Stomach (tissue), 19 donors: ENCODE measurements at places on chromosomes 16 and 17.

- DNase-seq, result no peak
Measured at GRCh38 chr17:4362141-4362540, 4.3 kb downstream of the UBE2G1 start.

- DNase-seq, result no peak
Measured at GRCh38 chr17:78502611-78503148, 74.5 kb downstream of the DNAH17 start.

GRCh38 chr16:3656491-3657468, 2.3 kb downstream of the DNASE1 start:
- no peak for DNase-seq

DNA sequence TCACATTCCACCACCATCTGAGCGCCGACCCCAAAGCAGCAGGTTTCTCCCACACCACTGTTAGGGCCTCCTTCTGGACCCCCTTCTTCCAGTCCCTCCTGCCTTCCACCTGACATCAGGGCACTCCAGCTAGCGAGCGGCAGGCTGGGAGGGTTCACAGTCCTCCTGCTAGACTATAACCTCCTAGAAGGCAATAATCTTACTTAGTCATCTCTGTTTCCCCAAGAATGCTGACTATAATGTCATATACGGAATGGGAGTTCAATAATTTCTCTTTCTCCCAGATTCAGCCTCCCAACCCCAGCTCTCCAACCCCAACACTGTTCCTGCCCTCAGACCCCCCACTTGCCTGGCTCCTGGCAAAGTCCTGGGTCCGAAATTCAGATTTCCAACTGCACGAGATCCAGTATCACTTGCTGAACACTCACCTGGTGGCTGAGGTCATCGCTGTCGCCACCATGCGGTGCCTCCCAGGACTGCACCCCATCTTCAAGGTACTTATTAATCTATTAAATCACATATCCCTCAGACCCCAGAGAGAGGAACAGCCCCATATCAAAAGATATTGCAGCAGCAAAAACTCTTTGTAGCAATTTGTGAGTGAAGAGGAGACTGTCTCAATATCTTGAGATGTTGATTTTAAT, 5.6 kb downstream of the ALOX12 start:
- DNase-seq, result peak; percentile 56

- no peak for DNase-seq
Measured at GRCh38 chr17:46057366-46057765, 58.3 kb downstream of the STH start.

- DNase-seq, result no peak
Measured at GRCh38 chr17:43352579-43353331, 46.0 kb upstream of the ARL4D start.

DNA sequence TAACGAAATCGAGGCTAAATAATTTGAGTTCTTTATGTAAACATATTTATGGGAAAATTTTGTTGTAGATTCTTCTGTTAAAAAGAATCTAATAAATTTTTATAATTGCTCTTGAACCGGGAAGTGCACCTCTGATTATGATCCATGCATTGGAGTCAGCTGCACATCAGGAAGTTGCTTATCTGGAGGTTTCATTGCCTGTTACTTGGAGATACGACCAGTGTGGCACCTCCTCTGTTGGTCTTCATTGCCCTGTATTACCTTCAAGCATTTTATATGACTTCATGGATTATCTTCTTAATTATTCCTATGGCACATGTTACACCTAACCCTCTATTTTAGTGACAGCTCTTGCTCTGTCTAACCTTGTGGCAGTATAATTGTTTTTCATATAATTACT, 312.6 kb upstream of the TBX2 start:
- DNase-seq, result no peak

GRCh38 chr16:81520151-81520470, 75.5 kb downstream of the CMIP start:
- no peak for DNase-seq

DNA sequence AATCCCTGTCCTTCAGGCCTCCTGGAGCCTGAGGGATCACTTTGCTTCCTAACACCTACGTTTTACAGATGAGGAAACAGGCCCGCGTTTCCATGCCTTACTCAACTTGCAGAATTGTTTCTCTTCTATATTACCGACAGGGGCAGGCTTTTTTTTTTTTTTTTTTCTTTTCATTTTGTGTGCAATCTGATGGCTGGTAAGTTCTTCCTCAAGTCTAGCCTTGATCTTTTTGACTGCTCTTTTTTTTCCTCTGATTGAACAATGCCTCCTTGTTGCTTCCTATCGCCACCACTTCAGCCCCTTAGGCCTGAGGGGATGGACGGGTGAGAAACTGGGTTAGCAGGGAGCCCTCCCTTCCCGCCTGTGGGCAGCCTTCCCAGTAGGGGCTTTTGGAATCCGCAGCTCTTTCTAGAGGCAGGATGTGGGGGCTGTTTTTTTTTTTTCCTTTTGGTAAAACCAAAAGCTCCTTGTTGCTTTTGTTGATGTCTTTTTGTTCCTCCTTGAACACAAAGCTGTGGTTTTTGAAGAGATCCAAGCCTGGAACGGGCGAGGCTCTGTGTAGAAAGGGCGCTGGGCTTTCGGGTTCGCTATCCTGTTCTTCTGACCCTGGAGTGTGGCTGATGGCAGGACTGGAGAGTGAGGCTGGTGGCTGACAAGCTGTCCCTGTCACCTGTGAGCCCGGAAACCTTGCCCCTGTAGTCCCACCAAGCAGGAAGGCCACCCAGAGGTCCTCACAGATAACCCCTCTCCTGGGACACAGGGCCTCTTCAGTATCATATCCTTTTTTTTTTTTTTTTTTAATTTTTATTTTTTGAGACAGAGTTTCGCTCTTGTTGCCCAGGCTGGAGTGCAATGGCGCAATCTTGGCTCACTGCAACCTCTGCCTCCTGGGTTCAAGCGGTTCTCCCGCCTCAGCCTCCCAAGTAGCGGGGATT, 14.0 kb downstream of the LASP1 start:
- no peak for DNase-seq

DNA sequence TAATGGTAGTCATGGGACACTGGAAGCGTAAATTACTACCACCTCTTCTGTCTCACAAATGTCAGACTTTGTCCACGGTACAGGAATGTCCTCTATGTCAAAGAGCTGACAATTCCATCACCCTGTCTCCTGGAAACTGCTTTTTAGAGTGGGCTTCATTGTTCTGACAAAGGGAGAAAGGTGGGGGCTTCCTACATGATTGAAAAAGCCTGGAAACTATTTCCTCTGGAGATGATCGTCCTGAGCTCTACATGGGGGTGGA, 53.1 kb downstream of the VAT1L start:
- no peak for DNase-seq

- DNase-seq, result no peak
Measured at GRCh38 chr17:16443511-16444257, 28.3 kb downstream of the TRPV2 start.

DNA sequence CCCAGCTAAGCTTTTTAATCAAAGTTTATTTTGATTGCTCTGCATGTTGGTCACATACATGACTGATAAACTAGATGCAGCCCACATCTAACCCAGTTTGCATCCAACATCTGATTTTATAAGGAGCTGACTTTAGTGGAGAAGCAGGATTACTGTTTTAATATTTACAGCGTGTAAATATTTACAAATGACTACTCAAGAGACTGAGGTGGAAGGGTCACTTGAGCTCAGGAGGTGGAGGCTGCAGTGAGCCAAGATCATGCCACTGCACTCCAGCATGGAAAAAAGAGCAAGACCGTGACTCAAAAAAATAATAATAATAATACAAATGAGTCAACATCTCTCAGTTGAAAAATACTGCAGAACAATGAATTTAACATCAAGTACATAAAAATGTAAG, 50.8 kb downstream of the PARN start:
- no peak for DNase-seq

DNA sequence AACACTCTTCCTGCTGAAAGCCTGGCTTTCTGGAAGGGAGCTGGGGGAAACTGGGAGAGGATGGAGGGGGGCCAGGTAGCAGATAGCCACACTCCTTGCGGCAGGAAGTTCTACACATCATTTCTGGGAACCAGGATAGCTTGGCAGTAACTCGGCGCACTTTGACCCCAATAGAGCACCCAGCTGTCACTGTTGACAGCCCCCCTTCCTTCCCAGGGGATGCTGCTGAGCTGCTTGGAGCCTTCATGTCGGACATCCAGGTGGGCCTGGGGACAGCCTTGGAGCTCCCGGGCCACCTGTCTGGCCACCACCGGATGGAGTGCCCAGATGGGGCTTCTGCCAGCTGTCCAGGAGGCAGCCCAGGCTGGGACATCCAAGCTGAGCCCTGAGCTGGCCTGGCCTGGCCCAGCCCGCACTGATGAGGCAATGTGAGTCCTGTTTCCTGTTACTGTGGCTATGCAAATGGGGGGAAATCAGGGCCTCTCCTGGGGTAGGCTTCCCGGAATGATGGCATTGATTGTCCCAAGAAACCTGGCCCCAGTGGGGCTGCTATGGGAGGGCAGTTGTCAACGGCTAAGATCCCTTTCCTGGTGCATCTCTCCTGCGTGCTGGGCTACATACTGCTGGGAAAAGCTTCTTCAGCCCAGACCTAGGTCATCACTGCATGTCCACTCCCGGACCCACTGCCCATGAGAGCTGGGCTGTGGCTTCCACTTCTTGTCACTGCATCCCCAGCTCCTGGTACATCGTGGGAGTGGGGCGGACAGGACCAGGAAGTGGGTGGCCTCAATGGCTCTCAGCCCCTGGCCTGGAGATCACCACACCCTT, 50.0 kb downstream of the SOCS1 start:
- DNase-seq, result peak; percentile 55

GRCh38 chr16:69417520-69418199, 6.8 kb upstream of the CYB5B start:
- DNase-seq, result no peak

DNA sequence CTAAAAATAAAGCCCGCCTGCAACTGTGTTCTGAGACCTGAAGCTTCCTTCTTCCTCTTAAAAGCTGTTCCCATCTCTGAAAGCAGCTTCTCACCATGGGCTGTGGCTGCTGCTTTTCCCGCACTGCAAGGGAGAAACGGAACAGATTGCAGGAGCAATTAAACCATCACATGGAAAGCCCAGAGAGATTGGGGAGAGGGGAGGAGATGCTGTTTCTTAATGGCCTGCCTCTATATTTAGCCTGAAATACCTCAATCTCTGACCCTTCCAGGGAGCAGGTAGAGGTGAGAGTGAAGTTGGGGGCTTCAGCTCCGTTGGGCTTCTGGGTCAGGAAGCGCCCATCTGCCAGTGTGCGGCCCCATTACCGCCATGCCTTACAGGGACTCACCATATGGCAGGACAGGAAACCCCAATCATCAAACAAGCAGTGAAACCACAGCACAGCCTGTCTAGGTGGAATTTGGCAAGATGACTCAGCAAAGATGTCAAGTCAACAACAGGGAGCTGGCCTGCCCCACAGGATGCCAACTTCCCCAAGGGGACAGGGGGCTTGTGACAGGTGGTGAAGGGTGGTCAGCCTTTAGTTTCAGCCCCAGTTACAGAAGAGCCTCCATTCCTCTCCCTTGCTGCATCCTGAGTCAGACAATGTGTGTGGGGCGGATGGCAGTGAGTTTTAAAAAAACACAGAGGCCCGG, 286.6 kb upstream of the CCL2 start:
- peak; percentile 47 for DNase-seq

DNA sequence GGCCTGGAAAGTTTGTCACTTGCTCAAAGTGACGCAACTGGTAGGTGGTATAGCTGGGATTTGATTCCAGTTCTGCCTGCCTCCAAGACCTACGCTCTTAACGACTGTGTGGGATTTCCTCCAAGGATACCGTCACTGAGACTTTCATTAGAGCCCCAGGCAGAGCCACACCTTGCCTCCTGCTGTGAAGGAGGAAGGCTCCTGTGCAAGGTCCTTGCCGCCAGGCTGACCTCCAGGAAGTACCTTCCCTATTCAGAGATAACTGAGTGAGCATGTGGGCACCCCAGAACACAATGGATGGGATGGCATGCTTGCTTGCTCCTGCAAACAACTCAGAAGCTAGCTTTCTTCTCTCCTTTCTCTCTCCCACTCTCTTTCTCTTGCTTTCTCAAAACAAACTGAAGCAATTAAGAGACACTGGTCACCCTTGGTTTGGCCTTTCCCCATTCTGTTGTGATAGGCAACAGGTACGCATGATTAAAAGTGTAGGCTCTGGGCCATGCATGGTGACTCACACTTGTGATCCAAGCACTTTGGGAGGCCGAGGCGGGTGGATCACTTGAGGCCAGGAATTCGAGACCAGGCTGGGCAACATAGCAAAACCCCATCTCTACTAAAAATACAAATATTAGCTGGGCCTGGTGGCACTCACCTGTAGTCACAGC, 30.7 kb downstream of the CACNG3 start:
- no peak for DNase-seq

GRCh38 chr17:78449983-78450595, 71.6 kb downstream of the PGS1 start:
- no peak for DNase-seq

- DNase-seq, result no peak
Measured at GRCh38 chr16:84059946-84060901, 17.6 kb upstream of the SLC38A8 start.
